ENCODE measurements at places on chromosomes 4 and X.

DNA sequence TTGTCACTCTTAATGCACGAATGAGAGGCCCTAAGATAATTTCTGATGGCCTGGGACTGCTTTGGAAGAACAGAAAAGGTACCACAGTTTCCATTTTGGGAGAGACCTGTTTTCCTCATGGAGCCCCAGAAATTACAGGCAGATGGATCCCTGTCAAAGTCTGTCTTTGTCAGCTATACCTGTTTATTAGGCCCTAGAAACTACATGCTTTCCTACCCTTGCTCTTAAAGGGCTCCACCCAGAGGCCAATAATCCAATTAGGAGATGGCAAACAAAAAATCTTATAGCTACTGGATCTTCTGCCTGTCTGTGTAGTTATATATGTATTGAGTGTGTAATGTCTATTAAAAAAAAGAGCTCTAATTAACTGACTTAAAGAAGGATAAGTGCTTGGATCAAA, 141.3 kb downstream of the NR3C2 start:
- no peak for DNase-seq

GRCh38 chr4:126678618-126679017, 954.1 kb upstream of the INTU start:
- DNase-seq = no peak

- no peak for DNase-seq
These were observed 21.6 kb downstream of the PCDH18 start for GRCh38 chr4:137510557-137511265.

DNA sequence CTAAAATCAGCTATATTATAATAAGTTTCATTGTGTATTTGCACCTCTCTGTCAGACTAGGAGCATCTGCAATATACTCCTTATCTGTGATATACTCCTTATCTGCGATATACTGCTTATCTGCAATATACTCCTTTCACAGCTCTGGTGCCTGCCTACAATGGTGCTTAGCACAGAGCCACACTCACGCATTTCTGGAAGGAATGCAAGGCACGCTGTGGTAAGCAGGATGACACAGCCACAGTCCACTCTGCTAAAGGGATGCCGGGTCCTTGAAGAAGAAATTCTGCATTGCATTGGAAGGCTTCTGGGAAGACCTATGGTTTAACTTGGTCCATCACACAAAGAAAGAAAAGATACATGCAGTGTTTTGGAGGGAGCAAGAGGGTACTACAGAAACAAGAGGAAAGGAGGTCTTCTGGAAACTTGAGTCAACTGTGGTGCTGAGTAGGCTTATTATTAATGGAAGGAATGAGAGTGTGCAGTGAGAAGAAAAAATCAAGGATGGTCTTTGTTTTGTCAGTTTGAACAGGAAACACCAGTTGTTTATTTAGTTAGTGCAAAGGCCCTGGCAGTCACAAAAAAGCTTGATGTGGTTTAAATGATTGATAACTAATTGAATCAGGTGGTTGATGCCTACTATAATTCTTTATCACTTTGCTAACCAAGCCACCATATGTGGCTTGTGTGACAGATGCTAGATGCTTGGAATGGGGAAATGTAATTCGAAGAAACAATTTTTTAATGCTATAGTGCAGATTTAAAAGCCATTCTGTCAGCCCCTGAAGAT, 342.3 kb downstream of the GRXCR1 start:
- no peak for DNase-seq

DNA sequence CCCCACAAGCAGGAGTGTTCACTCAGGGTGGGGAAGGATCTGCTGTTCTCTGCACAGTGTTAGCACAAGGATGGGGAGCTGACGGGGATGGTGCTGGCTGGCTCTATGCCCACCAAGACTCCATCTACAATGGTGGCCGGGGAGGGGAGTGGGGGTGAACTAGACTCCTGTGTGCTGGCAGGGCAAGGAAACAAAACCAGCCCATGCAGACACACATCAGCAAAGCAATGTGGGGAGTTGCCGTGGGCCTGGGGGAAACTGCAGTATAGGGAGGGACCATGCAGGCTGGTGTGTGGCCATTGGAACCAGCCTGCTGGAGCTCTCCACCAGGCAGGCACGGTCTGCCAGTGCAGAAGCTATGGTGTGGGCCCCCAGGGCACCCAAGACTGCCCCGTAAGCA, 195.1 kb downstream of the PWWP3B start:
- DNase-seq = no peak

DNA sequence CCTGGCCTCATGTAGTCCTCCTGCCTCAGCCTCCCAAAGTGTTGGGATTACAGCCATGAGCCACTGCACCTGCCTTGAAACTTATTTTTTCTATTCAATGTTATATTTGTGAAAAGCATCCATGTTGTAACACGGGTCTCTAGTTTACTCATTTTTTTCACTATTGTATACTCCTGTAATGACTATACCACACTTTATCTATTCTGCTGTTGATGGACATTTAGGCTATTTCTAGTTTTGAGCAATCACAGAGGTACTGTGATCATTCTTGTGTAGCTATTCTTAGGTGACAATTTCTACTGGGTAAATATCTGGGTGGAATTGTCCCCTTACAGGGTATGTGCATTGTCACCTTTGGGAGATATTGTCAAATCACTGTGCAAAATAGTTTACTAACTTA, 3.6 kb downstream of the DRP2 start:
- DNase-seq = no peak

DNA sequence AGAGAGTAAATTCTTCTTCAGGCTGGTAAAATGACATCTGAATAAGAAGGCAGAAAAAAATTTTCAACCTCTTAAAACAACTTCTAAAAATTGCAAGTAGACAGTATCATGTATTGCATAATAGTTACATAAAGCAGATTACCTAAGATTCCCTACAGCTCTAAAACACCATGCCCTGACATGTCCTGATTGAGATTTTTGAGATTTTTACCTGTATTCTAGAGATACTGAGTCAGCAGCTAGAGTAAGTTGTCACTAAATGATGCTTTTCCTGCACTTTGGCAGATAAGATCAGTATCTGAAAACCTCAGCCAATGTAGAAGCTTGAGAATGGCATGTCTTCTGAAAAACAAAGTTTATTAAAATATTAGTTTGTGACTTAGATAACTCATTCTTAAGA, 713.6 kb downstream of the CCSER1 start:
- DNase-seq = no peak

GRCh38 chr4:2881431-2881830, 37.8 kb downstream of the ADD1 start:
- no peak for DNase-seq

GRCh38 chr4:186191200-186192065, at the start of gene CYP4V2:
Gene CYP4V2 (plus strand): TSS chr4:186191567. CDS start chr4:186191824, 257 bp downstream.
- DNase-seq = peak; percentile 50

GRCh38 chr4:74944354-74944793, 11.5 kb downstream of the PARM1 start:
- DNase-seq = no peak

DNA sequence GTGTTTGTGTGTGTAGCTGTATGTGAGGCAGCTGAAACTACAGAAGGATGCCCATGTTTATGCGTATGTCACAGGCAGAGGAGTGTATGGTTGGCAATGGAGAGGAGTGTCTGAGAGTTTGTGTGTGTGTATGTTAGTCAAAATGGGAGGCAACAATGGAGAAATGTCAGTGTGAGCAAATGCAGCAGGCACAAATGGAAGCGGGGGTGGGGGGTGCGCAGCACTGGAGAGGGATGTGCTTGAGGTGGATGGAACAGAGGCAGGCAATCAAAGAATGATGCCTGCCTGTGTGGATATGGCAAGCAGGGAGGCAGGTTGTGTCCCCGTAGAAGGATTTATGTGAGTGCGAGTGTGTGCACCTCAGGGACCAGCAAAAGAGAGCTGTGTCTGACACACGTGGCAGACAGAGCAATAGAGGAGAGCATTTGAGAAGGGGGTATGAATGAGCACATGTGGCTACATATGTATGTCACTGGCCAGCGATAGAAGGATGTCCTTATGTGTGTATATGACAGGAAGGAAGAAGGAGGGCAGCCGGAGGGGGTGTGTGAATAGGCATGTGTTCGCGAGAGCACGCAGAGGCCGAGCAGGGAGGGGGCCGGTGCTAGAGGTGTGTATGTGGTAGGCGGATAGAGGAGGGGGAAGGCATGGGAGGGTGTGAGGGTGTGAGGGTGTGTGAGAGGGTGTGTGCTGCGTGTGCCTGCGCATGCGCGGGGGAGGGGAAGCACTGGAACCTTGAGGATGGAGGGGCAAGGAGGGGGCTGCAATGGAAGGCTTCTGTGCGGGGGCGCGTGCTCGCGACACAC, 1.1 kb downstream of the PJA1 start:
- DNase-seq = no peak

- peak; percentile 36 for DNase-seq
These were observed 14.9 kb downstream of the ABCG2 start for GRCh38 chr4:88143504-88143903.

GRCh38 chrX:104270212-104270611, 15.5 kb upstream of the ESX1 start:
- no peak for DNase-seq

- no peak for DNase-seq
These were observed 101.6 kb downstream of the HUWE1 start for GRCh38 chrX:53584891-53585290.

- no peak for DNase-seq
These were observed 226.4 kb downstream of the MAGEB5 start for GRCh38 chrX:26442340-26442739.

- no peak for DNase-seq
These were observed 1253.8 kb downstream of the C4orf33 start for GRCh38 chr4:130349745-130350144.
